G401 (cell line): ENCODE measurements at places on chromosomes 4 and X. TPM values are rescaled to one million over a fixed set of nuclear protein-coding genes. Genes with fewer than 3 reads are reported as not detected.

GRCh38 chrX:16836371-16836770 is 33.8 kb downstream of the RBBP7 start:
- DNase-seq: no peak

Gene CT45A1
- total RNA-seq: not detected in 2 replicates

DNA sequence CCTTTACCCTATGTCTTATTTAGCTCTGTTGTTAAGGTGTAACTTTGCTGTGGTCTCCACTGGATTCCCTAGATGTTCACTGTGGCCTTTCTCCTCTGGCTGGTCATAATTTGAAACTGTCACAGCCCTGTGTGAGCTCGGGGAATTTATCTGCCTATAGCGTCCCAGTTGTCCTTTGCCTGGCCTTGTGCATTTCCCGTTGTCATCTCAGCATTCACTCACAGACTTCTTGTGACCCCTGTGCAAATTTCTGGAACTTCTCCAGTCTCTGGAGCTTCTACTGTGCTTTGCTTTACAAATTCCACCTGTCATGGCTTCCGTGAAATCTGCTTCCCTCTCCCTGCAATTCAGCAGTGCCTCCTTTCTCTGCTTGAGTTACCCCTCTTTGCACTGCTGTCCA is 106.7 kb downstream of the WWC2 start:
- DNase-seq: no peak

- DNase-seq: peak; percentile 55
Measured at GRCh38 chrX:47707031-47707780, 48.2 kb upstream of the UXT start.

Gene LRBA
- 35.9 and 71.7 TPM in 2 replicates for total RNA-seq

Gene NAT8L
- 9.5 and 11.4 TPM in 2 replicates for total RNA-seq

GRCh38 chrX:101208152-101208905 is 11.3 kb upstream of the DRP2 start:
- DNase-seq: no peak

Gene SMIM31
- not detected in 2 replicates for total RNA-seq
